Activated CD8-positive, alpha-beta memory T cell treated with anti-CD3 and anti-CD28 coated beads for 4 hours (primary cell): ENCODE measurements at places on chromosomes 5 and 9.

DNA sequence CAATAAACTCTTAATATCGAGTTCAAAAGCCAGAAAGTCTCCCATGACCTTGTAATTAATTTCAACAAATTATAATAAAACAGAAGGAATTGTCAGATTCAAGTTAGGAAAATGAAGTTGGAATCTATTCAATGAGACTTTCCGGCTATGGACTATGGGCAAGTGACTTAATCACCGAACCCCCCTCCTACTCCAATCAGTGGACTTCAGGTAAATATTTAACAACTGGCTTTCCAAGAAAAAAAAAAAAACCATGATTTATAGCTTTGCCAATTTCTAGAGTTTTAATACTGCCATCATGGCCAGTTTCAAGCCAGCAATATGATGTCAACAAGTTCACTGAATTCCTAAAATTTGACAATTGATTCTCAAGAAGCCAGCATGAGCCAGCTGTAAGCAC, 4.5 kb downstream of the SLC45A2 start:
- no peak for DNase-seq

- peak; percentile 43 for DNase-seq
These were observed 82.2 kb upstream of the IL12B start for GRCh38 chr5:159412284-159413046.

- DNase-seq = no peak
These were observed 378.2 kb downstream of the ACTL7B start for GRCh38 chr9:108477529-108478006.

DNA sequence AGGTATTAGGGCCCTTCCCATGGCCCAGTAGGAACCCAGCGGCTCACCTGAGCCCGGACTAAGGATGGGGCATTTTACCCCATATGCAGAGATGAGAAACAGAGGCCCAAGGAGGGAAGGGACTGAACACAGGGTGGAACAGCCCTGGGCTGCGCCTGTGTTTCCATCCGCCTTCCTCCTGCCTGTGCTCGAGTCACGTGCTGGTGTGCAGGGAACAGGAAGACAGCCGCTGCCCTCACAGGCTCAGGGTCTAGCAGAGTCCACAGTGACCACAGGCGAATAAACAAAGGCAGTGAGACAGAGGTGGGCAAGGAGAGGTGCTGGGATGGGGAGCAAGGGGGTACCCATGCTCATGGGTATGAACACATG, 129.4 kb downstream of the C9orf50 start:
- DNase-seq = no peak

- DNase-seq = no peak
These were observed 30.9 kb downstream of the CXXC5 start for GRCh38 chr5:139678751-139679750.

DNA sequence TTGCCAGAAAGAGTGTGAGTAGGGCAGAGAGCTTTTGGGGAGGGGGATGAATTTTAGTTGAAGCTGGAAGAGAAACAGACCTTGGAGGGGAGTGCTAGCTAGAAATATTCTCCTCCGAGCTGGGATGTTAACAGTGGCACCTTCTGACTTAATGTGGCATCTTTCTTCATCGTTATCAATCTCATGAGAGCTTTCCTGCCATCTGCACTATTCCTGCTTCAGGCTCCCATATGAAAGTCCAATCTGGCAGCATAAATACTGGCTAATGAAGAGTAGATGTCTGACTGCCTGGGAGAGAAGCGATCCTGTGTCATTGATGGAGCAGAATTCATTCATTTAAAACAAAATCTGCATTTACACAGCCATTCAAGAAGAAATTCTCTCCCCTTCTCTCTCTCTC, 284.5 kb downstream of the TMEM38B start:
- no peak for DNase-seq

DNA sequence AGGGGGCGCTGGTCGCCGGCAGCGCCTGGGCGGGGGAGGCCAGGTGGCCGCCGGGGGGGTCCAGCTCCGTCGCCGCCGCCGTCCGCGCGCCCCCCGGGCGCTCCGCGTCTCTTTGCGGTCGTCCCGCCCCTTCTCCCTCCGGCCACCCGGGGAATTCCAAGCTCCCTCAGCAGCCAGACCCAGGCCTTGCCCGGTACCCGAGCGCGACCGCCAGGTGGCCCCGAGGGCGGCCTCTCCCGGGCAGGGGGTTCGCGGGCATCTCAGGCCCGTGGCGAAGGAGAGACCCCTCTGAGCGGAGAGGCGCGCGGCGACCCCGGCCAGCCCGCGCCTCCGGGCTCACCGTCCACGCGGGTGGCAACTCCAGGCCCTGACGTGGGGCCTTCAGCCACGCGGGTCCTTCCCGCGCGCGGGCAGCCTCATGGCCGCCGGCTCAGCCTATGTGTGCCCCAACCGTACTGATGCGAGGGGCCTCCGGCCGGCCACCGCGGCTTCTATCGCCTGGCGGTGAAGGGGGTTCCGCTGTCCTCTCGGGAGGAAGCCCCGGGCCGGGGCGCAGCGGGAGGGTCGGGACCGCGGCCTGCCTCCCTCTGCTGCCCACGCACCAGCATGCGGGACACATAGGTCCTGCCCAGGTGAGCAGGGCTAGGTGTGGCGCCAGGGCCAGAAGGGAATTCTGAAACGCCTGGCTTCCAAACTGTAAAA, 529 bp upstream of the NRARP start:
- no peak for DNase-seq

DNA sequence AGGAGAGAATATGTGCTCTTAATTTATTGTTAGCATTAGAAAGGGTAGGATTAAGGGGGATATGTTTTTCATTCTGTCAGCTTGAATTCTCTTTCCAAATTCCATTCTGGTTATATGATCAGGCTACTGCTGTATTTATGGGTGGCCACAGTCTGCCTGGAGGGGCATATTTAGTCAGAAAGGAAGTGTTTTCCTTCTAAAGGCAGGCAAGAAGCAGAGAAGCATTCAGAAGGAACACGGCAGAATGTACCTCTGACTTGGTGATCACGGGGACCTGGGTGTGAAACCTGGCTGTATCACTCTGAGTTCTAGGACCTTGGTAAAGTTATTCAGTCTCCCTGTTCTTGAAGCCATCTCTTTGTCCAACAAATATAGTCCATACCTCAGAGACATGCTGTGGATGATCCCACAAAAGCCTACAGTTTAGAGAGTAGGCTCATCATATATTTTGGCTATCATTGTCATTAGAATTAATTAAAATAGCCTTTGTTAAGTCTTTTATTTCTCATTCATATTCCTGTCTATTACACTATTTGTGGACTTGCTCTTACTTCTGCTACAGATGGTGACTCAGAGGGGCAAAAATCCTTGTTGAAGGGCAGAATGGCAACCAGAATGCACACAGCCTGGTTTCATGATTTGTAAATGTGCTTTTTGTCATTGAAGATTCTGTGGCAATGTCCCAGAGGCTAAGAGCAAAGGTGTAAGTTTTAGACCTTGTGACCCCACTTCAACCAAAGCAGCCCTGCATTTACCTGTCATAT, 2.7 kb downstream of the TNC start:
- DNase-seq = no peak

DNA sequence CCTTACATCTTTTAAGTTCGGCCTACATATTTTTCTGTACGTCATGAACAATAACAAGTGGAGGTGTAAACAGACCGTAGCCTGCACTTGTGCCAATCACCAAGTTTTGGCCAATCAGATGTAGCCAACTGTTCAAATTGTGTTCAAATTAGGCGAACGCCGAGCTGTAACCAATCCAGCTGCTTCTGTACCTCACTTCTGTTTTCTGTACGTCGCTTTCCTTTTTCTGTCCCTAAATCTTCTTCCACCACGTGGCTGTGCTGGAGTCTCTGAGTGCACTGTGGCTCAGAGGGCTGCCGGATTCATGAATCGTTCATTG, 26.4 kb downstream of the TRIM14 start:
- DNase-seq = no peak

GRCh38 chr9:108688676-108689075, 167.1 kb downstream of the ACTL7B start:
- no peak for DNase-seq

GRCh38 chr5:145775893-145776444, 59.2 kb downstream of the PRELID2 start:
- no peak for DNase-seq

DNA sequence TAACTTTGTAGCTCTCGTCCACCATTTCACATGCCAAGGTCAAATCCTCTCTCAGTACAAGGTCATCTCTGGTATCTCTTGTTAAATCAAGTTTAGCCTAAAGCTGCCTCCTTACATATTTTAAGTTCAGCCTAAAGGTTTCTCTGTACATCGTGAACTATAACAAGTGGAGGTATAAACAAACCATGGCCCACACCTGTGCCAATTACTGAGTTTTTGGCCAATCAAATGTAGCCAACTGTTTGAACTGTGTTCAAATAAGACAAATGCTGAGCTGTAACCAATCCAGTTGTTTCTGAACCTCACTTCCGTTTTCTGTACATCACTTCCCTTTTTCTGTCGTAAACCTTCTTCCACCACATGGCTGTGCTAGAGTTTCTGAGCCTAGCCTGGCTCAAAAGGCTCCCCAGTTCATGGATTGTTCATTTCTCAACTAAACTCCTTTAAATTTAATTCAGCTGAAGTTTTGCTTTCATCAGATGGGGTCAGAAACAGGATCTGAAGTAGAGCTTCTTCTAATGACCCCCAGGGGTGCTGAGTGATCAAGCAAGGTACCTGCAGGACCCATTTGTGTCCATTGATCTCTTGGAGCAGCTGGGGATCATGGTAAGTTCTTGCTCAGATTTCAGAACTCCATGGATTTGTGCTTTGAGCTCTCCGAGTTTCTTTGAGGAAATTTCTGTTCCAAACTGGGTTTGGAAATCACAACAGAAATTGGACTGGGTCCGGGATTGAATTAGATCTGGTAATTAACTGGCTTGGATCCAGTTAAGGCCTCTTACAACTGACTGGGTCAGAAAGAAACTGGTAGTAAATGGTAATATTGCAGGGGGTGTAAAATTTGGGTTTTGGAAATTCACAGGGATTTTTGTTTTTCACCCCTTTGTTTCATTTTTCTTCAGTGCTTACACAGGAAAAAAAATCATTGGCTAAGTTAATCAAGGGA, 11.0 kb upstream of the NANS start:
- no peak for DNase-seq

- DNase-seq = no peak
These were observed 6.2 kb upstream of the CKS2 start for GRCh38 chr9:89304834-89305188.

- no peak for DNase-seq
These were observed 71.3 kb downstream of the RASEF start for GRCh38 chr9:82991671-82992070.

DNA sequence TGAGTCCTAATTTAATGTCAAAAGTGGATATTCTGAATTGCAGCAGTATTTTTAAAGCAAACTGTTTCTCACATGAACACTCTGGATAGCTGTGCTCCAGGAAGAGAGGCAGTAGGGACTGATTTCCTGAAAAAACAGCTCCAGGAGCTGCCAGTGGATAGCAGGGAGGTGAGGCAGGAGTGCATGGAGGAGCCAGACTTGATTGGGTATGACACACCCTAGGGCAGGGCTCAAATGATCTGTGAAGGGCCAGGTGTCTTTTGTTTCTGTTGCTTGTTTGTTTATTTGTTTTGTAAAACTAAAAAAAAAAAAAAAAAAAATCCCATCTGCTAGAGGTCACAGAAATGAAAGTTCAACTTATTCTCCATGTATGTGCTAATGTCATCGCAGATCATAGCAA, 83.4 kb downstream of the ADRB2 start:
- DNase-seq = no peak

GRCh38 chr9:27196383-27196782, 87.4 kb downstream of the TEK start:
- no peak for DNase-seq

- no peak for DNase-seq
These were observed 68.4 kb downstream of the PAM start for GRCh38 chr5:102823441-102823874.

DNA sequence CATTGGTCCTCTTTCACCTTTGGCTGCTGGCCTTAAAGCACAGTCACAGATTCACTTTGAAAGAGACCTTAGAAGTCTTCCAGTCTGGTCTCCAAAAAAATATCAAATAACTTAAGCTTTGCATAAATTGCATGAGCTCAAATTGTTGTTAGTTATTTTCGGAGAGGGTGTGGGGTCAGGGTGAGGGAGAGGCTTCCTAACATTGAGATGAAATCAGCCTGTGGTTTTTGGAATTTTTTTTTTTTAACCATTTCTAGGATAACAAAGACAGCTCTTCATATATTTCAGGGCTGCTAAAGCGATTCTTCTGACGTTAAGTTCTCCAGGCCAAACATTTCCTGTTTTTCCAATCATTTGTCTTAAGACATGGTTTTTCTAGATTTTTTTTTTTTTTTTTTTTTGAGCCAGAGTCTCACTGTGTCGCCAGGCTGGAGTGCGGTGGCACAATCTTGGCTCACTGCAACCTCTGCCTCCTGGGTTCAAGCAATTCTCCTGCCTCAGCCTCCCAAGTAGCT, 4.5 kb downstream of the OCLN start:
- DNase-seq = no peak

DNA sequence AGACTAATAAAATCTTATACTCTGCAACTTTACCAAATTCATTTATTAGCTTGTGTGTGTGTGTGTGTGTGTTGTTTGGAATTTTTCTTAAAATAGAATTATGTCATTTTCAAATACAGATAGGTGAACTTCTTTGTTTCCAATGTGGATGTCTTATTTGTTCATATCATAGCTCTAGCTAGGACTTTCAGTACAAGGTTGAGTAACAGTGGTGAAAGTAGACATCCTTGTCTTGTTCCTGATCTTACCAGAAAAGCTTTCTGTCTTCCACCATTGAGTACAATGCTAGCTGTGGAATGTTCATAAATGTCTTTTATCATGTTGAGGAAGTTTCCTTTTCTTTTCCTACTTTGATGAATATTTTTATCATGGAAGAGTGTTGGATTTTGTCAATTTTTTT, 74.8 kb downstream of the CCDC192 start:
- DNase-seq = no peak

DNA sequence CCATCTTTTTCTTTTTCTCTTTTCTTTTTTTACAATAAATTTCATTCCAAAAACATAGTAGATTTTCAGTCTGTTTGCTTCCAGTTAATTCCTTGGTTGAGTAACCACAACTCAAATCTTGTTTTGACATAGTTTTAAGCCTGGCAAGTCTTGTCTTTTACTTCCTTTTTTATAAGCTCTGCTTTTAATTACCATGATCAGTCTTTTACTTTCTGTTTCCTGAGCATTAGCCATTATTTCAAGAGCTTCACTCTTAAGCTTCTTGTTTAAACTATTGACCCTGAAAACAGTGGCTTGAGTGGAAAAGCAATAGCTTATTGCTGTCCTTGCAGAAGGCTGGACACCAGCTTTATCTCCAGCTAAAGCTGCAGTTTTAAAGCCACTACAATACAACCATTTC, 1363.3 kb downstream of the MAT2B start:
- DNase-seq = no peak

- DNase-seq = no peak
These were observed 354.2 kb downstream of the MRPS30 start for GRCh38 chr5:45162974-45163373.

GRCh38 chr5:52996979-52997378, 7.8 kb downstream of the ITGA2 start:
- no peak for DNase-seq

GRCh38 chr5:1156754-1157460, 44.5 kb upstream of the SLC6A19 start:
- DNase-seq = no peak

GRCh38 chr5:99169309-99169708, 240.5 kb upstream of the CHD1 start:
- no peak for DNase-seq

GRCh38 chr5:138252944-138253343, 21.5 kb downstream of the GFRA3 start:
- DNase-seq = no peak

GRCh38 chr5:160923411-160923810, 71.4 kb upstream of the ATP10B start:
- DNase-seq = no peak

GRCh38 chr9:85522459-85523092, 219.2 kb downstream of the AGTPBP1 start:
- no peak for DNase-seq
